ENCODE measurements at places on chromosomes 6 and 20.
A peak's percentile ranks its signal among the peaks of the same experiment; 100 is the strongest.

GRCh38 chr6:21537637-21538036 lies 55.9 kb upstream of the SOX4 start:
- no peak for DNase-seq

DNA sequence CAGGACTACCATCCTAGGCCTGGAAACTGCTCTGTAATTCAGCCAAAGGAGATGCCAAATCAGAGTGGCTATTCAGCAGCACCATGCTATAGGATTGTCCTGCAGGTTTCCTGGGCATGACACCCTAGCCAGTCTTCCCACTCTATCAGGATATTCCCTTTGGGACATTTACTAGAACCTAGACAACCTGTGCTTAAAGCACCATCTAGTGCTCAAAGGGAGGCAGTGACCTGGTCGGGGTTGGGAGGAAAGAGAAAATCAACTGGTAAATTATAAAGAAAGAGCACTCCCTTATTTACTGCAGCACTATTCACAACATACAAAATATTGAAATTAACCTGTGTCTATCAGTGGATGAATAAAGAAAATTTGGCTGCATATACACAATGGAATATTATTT lies 67.2 kb upstream of the SMLR1 start:
- DNase-seq: no peak

- no peak for DNase-seq
These were observed 22.1 kb upstream of the RALGAPA2 start for GRCh38 chr20:20734475-20734948.

- DNase-seq: peak; percentile 54
These were observed 17.9 kb upstream of the EXOC2 start for GRCh38 chr6:710601-711571.

GRCh38 chr6:170429450-170429849 lies 122.9 kb downstream of the FAM120B start:
- no peak for DNase-seq

- peak; percentile 66 for DNase-seq
These were observed 15.6 kb downstream of the RMND1 start for GRCh38 chr6:151436300-151436699.

DNA sequence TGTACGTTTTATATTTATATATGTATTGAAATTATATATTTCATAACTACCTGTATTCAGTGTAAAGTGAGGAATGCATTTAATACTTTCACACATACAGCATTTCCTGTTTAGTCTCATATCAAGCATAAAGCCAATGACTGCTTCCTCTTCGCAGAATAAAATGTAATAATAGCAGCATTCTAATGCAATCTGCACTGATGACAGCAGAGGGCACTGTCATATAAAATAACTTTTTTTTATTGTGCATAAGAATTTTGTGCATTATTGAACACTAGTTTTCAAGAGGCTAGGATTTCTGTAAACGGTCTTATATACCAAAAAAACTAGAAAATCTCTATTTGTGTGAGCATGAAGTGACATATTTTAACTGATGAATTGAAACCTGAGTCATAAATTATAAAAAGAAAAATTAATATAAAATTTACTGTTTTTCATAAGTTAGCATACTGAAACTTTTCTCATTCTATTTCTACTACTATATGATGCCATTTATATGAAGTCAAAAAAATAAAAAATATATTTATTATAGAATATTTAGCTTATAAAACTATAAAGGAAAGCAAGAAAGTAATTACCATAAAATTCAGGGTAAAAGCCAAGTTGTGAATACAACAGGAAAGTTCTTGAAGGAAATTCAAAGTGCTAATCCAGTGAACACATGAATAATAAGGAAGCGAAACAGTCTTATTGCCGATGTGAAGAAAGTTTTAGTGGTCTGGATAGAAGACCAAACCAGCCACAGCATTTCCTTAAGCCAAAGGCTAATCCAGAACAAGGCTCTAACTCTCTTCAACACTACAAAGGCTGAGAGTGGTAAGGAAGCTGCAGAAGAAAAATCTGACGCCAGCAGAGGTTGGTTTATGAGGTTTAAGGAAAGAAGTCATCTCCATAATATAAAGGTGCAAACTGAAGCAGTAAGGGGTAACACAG lies 36.3 kb downstream of the RNF146 start:
- peak; percentile 17 for DNase-seq

DNA sequence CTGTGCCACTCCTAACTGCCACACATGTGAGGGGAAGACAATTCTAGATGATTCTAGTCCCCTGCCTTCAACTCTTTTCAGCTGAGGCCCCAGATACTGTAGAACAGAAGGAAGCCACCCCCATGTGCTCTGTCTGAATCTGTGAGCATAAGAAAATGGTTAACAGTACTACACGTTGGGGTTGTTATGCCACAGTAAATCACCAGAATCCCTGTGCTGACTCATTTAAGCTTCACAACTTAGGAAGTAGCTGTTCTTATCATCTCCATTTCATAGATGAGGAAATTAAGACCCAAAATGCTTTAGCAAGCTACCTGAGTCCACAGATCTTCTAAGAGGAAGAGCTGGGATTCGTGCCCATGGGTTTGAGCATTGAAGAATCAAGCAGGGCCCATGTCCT lies 27.4 kb upstream of the SCRT2 start:
- no peak for DNase-seq

DNA sequence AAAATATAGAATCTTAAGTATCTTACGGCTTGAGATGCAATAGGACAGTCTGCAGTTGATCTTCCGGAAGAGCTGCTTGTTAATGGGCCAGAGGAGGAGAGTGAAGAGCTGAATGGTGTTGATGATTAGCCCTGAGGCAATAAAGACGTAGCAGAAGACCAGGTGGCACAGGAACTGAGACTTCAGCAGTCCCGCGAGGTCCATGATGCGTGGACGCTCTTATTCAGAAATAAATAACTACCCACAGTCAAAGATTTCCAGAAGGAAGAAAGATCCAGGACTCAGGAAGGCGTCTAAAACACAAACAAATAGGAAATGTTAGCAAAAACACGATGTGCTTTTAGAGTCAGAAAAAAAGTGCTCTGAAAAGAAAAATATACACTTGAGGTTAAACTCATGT lies 41.9 kb downstream of the AGPAT4 start:
- DNase-seq: no peak

- DNase-seq: no peak
These were observed 12.3 kb upstream of the UFL1 start for GRCh38 chr6:96509281-96509680.

DNA sequence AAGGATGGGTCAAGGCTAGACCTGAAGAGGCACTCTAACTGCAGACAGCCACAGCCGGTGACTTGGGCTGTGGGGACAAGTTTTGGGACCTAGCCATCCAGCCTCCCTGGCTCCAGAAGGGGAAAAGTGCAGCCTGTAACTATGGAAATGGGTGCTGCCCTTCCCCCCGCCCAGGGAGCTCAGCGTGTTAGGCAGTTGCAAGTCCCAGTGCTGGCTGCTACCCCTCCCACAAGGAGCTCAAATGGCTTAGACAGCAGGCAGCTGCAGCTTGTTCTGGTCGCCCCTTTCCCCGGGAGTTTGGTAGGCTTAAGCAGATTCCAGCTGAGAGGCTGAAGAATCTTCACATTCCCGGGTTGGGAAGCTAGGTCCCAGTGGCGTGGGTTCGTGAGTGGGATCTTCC lies 162.6 kb downstream of the FAM83B start:
- no peak for DNase-seq

DNA sequence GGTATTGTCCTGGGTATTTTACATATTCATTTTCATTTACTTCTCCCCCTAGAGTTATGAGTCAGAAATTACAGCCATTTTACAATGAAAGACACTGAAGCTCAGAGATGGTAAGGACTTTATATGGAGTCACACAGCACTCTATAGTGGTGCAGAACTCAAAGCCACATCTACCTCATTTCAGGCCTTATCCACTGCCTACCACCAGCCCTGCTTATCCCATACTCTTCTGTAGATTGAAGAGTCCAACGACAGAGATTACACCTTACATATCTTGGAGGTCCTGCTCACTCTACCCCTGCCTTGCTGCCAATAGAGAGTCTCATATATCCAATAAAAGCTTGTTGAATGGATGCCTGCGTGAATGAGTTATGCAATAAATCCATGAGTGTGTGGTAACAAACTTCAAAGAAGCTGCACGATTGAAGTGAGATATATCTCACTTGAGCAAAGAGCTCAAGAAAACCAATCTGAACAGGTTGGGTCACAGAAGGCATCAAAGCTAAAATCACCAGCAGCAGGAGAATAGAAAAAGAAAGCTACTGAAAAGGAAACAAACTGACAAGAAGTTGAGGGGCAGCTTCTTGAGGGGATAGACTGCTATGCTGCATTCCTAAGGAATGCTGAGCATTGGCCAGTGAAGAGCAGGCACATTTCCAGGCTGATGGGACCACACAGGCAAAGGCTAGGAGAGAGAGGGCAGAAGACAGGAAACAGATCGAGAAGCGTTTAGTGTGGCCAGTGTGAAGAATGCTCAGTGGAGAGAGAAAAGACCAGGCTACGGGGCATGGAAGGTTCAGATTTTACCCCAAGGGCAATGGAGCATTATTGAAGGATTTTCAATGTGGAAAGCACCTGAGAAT lies 585.6 kb downstream of the DHX35 start:
- DNase-seq: no peak

DNA sequence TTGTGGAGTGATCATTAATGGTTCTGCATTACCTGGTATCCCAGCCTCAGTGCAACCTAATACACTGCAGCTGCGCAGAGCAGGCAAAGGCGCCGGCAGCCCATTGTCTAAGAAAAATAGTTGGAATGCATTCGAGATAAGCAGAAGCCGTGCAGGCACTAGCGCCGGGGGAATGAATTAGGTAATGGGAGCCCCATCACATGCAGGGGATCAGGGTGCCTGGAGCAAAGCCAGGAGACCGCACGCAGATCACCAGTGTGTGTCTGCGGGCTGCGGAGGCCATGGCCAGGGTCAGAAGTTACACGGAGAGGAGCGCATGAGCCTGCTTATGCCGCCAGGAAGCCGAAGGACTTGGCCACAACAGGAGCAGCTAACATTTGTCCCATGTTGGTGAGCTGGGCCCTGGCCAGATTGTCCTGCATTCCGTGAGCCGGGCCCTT lies 156.8 kb downstream of the DLL1 start:
- no peak for DNase-seq

- no peak for DNase-seq
These were observed 233.6 kb downstream of the BMP7 start for GRCh38 chr20:57032847-57033246.

DNA sequence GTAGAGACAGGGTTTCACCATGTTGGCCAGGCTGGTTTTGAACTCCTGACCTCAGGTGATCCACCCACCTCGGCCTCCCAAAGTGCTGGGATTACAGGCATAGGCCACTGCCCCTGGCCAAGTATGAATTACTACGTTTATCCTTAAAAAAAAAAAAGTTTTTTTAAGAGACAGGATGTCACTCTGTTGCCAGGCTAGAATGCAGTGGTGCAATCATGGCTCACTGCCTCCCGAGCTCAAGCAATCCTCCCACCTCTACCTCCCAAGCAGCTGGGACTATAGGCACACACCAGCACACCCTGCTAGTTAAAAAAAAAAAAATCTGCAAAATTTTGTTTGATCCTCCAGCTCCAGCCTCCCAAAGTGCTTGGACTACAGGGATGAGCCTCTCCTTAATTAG lies 23.1 kb downstream of the IYD start:
- DNase-seq: no peak

DNA sequence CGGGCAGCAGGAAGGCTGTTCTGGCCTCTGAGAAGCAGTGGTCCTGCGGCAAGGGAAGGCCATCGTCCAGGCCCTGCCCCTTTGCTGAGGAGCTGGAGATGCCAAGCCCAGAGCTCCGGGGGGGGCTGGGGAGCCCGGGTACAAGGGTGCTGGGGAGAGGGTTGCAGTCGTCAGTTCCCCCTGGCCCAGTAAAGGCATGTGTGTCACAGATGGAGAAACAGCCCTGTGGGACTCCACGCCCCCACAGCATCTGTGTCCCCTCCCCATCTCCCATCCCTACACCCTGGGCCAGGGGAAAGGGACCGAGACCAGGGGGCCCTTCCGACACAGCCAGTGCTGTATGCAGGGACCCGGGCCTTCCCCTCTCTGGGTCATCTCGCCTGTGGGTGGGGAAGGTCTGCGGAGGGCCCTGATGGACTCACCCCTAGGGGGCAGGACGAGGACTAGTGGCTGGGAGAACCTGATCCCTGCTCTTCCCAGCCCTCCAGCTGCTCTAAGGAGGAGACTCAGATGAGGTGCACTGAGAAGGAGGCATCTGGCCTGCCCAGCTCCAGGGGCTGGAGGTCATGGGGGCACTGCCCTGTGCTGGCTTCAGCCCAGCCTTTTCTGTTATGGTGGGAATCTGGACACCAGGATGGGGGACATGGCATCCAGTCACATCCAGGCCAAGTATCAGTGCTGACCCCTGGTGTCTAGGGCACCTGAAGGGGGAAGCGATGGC lies 609 bp downstream of the MYL9 start:
- DNase-seq: no peak

DNA sequence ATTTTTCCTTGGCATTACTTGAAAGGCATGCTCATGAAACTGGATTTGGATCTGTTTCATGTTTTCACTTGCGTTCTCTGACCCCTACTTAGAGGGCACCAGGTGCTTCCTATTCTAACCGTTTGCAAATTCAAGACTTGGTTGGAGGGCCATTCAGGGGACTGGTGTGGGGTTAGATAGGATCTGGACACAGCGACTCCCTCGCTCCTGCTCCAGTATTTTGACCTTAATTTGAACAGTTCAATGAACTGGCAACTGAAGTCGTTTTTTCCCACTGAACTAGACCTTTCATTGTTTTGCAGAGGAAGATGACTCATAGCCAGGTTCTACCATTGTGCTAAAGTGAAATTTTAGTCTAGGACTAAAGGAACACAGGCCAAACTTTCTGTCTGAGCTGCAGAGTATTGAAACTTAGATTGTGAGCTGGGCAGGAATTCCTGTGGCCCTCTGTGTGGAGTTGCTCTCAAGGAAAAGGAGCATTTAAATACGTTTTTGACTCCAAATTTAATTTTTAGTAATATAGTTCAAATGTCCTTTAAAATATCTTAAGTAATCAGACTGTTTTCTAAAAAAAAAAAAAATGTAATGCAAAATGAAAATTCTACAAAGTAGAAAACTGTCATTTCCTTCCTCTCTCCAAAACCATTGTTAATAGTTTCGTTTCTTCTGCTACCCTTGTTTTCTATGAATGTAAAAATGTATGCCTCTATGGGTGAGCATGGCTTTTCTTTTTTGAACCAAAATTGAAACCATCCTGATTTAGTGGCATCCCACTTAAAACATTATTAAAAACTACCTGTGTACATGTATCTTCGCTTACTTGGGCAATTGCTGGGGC lies 64.8 kb downstream of the UTRN start:
- DNase-seq: peak; percentile 62

DNA sequence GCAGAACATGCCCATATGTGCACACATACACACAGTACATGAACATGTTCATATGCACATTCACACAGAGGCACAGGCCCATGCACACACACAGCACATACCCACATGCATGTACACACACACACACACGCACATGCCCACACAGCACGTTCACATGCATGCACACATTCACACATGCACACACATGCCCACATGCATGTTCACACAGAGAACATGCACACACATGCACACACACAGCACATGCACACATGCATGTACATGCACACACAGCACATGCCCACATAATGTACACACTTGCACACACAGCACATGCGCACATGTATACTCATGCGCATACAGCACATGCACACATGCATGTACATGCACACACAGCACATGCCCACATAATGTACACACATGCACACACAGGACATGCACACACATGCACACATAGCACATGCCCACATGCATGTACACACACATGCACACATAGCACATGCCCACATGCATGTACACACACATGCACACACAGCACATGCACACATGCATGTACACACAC lies 25.9 kb downstream of the RNASET2 start:
- DNase-seq: no peak

Data from skin of body (tissue), 3 donors.